Hematopoietic multipotent progenitor cell treated with erythropoietin and hydrocortisone succinate and interleukin-3 and kit ligand, for 8 days (in vitro differentiated cells): ENCODE measurements at places on chromosomes 6 and 20.
A peak's percentile ranks its signal among the peaks of the same experiment; 100 is the strongest.

- DNase-seq, result no peak
Observed at GRCh38 chr6:45196121-45196520, 132.0 kb upstream of the RUNX2 start.

- DNase-seq, result peak; percentile 91
Observed at GRCh38 chr20:62832212-62832922, 15.5 kb downstream of the COL9A3 start.

GRCh38 chr6:44224029-44224964 lies 902 bp downstream of the SLC29A1 start:
- peak; percentile 36 for DNase-seq

DNA sequence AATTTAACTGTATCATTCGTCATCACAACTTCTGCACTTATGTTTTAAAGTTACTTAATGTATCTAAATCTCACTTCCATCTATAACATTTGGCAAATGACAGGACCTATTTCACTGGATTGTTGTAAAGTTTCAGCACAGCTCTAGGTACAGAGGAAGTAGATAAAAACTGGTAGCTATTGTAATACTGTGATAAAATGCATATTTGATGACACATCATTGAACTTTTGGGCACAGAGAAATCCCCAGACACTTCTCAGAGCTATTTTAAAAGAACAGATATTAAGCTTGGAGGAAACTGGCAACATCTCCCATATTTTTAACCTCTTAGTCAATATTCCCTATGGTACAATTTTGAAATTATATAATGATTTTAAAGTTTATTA lies 138.7 kb downstream of the RFPL4B start:
- DNase-seq, result no peak

DNA sequence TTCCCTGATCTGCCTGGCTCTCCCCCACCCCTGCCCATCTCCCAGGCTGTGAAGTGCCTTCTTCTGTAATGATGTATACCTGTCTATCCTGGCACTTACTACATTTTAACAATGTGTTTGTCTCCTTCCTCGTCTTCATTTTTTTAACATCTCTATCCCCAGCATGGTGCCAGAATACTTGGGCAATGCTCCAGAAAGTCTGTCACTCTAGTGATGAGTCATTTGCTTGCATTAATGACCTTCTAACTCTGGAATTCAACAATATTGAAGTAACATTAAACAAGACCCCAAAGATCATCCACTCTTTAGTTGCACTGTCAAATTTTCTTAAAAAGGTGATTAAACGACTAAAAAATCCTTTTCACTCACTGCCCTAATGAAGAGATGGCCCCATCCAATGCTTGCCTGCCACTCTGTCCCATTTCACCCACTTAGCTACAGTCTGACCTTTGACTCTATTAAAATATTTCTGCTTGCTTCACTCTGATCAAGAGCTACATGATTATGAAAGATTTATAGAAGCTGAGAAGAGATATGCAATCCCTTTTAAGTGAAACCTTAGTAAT lies 7.7 kb upstream of the KLHL31 start:
- DNase-seq, result peak; percentile 8

DNA sequence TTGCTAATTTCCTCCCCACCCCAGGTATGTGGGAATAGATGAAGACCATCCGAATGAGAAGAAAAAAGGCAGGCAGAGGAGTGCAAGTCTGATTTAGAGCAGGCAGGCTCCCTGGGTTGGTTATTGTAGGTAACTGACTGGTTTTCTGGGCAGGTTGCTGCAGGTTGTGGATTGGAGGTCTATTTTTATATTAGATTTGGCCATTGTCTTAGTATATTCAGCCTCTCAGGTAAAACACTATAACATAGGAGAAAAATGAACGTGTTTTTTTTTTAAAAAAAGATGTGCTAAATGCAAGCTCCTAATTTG lies 492 bp upstream of the TBC1D7 start:
- no peak for DNase-seq

DNA sequence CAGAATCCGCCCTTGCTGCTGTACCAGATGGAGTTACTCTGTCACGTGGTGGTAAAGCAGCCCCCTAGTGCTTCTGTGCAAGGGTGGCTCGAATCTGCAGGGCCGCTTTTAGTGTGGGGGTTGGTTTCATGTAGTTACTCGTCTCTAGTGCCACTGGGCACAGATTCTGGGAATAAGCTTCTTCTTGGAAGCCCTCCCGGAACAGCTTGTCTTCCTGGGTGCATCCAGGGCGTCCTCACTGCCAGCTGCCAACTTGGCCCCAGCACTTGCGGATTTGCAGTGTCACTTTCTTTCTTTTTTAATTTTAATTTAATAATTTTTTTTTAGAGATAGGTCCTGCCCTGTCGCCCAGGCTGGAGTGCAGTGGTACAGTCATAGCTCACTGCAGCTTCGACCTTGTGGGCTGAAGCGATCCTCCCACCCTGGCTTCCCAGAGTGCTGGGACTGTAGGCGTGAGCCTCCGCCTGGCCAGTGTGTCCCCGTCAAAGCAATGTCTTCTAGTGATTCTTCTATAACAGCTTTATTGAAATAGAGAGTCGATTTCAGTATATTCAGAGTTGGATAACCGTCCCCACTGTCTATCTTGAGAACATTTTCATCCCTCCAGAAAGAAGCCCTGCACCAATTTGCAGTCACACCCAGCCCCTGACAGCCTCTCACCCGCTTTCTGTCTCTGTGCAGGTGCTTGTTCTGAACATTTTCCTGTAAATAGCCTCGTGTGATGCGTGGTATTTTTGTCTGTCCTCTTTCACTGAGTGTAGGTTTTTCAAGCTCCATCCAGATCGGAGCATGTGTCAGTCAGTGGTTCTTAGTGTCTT lies 25.9 kb downstream of the PYGB start:
- no peak for DNase-seq

- peak; percentile 91 for DNase-seq
Observed at GRCh38 chr20:48821261-48821920, 6.4 kb downstream of the PREX1 start.

DNA sequence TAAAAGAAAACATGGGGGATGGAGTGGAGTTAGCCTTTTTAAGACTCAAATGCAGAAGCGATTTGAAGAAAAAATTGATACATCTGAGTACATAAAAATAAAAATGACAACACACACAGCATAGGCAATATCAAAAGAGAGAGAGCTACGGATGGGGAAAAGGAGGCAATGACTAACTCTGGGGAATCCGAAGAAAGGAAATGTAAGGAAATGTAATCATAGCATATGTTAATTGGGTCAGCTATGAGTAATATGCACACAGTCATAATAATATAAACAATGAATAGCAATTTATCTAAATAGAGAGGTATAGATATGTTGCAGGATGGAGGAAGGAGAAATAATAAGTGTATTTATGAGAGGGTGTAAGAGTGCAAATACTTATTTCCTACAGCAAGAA lies 83.4 kb downstream of the NOL4L start:
- DNase-seq, result no peak

- DNase-seq, result no peak
Observed at GRCh38 chr20:38032585-38033329, 499 bp downstream of the TTI1 start.

- no peak for DNase-seq
Observed at GRCh38 chr6:133871131-133871530, 17.8 kb upstream of the TCF21 start.

DNA sequence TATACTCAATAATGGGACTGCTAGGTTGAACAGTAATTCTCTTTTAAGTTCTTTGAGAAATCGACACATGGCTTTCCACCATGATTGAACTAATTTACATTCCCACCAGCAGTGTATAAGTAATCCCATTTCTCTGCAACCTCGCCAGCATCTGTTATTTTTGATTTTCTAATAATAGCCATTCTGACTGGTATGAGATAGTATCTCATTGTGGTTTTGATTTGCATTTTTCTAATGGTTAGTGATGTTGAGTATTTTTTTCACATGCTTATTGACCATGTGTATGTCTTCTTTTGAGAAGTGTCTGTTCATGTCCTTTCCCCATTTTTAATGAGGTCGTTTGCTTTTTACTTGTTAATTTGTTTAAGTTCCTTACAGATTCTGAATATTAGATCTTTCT lies 66.5 kb downstream of the STK4 start:
- no peak for DNase-seq

GRCh38 chr20:18511571-18511970 lies 3.8 kb downstream of the SEC23B start:
- no peak for DNase-seq

DNA sequence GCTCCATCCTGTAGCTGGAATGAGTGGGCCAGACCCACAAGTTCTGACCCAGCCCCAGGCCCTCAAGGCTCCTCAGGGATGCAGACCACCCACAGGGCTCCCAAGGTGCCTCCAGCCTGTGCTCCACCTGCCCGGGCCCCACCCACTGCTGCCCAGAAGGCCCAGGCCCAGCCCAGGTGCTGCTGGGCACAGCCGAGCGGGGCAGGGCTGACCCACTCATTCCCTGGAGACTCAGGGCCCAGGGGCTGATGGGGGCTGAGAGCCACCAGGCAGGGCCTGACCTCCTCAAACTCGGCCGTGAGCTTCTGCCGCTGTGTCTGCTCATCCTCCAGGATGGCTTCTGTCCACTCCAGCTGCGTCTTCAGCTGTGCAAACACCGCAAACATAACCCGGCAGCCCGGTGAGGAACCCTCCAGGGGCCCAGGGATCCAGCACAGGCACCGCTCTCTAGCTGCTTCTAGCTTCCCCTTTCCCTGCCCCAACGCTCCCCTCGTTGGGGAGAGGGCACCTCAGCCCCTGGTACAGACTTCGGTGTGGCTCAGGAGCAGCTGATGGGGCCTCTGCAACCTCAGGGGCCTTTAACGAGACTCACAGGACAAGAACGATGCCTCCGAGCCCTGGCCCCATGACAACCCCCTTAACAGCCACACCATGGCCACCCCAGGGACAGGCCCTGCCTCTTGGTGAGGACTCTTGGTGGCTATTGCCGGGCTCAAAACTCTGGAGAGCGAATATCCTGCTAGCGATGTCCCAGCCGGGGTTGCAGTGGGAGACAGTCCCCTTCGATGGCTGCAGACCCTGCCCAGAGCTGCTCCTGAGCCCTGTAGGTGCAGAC lies 46.0 kb downstream of the DSTN start:
- DNase-seq, result no peak

DNA sequence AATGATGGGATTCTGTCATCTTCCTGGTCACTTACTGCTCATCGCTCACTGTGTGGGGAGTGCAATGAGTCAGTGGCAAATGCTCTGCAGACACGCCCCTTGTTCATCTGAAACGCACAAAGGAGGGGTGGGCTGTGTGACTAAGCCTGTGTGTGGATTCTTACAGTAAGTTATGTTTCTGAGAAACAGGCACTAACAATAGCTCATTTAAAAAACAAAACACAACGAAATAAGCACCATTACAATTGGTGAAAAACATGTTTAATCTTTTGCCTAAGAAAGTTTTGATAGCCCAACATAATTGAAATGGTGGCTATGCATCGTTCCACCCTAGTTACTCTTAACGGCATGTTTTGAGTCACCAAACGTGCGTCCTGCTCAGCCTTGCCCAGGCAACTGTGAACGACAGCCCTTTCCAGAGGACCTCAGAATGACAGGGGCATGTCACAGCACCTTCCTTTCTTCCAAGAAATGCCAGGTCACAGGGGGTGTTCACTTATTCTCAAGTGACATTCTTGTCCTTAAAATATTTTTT lies 118.4 kb upstream of the SGK1 start:
- DNase-seq, result no peak

DNA sequence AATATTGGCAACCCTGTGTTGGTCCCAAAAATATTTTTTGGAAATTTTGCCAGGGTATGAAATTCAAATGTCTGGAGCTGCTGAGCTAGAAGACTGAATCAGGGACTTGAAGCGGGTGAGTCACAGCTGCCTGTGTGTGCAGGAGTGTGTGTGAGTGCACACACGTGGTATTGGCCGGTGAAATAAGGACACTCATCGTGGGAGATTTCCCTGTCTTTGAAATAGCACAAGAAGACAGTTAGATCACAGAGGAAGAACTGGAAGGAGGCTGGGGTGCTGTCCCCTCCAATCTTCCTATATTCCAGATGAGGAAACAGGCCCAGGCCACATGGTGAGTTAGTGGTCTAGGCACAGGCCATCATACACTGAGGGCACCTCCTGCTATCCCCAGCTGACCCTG lies 123.8 kb upstream of the MLN start:
- no peak for DNase-seq

DNA sequence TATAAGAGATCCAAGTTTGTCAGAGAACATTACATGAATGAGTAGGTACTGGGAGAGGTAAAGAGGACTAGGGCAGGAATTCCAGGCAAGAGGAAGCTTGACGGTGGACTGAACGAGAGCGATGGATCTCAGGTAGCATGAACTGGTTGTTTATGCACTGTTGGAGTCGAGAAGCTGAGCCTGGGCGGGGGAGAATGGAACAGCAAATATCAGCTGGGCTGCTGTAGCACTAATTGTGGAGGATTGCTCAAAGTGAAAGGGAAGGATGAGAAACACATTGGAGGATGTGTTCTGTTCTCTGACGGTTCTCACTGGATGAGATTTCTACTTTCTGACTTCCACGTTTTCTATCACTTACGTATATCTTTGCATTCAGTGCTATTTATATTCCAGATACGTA lies 164.2 kb downstream of the PHF3 start:
- DNase-seq, result no peak

DNA sequence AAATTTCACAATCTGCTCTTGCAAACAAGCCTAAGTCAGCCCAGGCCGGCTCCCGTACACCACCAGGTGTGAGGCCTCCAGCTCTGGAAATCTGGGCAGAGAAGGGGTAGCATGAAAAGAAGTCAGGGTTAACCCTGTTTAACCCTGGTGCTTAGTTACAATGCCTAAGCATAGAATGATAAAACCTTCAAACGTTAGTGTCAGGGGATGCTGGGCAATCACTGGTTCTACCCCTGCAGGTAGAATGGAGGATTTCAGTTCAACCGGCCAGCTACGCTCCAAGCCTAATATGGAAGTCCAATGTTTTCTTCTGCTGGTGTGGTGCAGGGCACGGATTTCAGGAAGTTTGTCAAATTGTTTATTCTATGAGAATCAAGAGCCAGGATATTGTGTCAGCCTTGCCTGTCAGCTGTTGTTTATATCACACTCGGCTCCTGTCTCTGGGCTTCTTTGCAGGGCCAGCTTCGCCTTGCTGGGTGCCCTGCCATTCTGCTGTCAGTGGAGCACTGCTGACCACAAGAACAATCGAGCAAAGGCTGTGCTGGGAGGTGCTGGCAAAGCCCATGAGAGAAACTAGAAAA lies 20.2 kb upstream of the CD93 start:
- DNase-seq, result no peak

DNA sequence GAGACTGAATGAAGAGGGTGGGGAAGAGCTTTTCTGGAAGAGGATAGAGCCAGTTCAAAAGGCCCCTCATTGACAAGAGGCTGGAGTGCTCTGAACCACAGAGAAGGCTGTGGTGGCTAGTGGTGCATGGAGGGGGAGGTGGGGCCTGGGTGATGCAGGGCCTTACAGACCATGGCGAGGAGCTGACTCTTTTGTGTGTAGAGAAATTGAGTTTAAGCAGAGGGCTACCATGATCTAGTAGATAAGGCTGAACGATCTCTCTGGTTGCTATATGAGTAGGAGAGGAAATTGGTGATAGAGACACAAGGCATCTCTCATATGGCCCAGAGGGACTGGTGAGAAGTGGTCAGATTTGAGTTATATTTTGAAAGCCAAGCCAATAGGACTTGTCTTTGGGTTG lies 137.6 kb downstream of the UST start:
- DNase-seq, result no peak

GRCh38 chr20:48215536-48215935 lies 430.3 kb upstream of the SULF2 start:
- no peak for DNase-seq
